ENCODE measurements at places on chromosomes 4 and X.

- no peak for DNase-seq
These were observed 18.9 kb downstream of the GAK start for GRCh38 chr4:913280-913618.

GRCh38 chr4:5710961-5711478 lies at the start of gene EVC:
Gene EVC (plus strand): TSS chr4:5711201. CDS start chr4:5711381, 180 bp downstream.
- no peak for DNase-seq

- DNase-seq: no peak
These were observed 180.0 kb downstream of the SH3KBP1 start for GRCh38 chrX:19707246-19707871.

- DNase-seq: no peak
These were observed 2.2 kb upstream of the FBXL5 start for GRCh38 chr4:15657366-15657765.

- DNase-seq: no peak
These were observed 51.2 kb upstream of the SHISA3 start for GRCh38 chr4:42345962-42346544.

DNA sequence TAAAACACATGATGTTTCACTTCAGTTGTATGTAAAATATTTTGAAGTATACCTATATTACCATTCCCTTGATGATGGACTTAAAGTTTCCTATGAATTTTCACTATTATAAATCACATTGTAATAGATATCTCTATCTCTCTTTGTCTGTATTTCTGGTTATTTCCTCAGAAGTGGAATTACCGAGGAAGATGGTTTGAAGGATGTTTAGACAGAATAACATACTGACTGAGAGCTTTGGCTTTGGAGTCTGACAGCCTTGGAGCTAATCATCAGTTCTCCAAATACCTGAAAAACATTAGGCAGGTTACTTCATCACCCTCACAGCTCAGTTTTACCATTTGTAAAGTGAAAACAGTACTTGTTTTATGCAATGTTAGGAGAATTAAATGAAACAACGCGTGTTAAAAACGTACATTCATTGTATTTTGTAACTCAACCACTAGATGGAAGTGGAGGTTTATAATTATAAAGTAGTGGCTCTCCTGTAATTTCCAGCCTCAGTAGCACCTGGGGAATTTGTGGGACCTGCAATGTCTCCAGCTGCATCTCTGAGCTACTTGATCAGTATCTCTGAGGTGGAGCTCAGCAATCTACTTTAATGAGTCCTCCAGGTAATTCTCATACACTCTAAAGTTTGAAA lies 14.3 kb downstream of the JCHAIN start:
- DNase-seq: peak; percentile 20

GRCh38 chr4:25177147-25177546 lies 16.9 kb upstream of the SEPSECS start:
- no peak for DNase-seq

DNA sequence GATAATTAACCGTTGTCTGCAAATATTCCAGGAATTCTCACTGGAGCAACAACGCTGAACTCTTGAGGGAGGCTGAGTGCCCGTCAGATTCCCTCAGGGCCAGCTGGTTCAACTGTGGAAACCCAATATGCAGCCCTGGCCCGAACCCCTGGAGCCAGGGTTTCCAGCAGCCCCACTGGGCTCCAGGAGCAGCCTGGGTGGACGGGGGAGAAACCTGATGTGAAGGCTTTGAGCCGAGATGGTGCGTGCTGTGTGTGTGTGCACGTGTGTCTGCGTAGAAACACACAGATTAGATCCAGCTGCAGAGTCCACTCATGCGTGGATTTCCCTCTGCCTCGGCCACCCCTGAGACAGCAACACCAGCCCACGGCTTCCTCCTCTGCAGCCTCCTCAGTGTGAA lies 19.4 kb upstream of the SLC25A6 start:
- DNase-seq: no peak

DNA sequence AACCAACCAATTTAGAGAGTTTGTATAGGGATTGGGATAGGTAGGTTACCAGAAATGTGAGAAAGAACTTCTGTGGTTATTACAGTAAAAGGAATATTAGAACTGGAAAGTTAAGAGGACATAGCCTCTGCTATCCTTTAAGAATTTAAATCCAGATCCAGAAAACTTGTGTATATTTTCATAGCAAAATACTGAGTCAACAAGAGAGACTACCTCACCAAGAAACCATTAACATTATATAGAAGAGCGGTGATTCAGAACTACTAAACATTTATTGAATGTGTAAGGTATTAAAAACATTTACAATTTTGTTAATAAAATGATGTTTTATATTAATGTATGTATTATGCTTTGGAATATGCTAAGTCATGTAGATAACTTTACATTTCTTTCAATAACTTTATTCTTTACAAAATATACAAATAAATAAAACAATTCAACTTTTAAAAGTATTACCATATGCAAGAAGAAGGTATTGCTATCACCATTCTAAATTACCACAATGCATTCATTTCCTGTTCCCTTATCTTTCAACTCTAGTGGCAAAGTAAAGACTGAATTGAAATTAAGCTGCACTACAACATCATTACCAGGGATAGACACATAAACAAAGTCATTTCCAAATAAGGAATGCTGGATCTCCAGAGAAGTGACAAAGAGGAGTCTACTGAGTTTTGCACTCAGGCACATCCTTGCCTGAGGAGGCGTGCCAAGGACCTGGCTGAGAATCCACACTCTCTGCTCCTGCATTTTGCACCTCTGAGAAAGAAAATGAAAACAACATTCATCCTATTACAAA lies 6.1 kb upstream of the BDH2 start:
- no peak for DNase-seq

DNA sequence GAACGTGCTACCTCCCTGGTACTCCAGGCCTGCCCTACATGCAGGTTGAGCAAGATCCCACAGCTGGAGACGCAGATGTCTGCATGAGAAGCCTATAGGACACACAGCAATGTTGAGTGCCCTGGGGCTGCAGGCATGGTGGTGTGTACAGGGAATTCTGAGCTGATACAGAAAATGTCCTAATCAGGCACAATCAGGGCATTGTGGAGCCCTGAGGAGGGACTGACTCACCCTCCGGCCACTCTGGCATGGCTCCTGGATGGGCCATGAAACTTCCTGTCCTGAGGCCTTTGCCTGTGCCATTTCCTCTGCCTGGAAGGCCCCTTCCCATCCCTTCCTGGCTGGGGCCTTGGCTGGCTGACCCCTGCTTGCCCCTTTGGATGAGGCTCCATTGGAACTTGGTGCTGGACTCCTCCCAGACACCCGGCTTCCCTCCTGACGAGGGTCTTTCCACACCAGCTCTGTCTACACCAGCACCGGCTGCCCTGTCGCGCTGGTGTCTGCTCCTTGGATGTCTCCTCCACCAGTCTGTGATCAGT lies 16.7 kb upstream of the AFAP1 start:
- no peak for DNase-seq

DNA sequence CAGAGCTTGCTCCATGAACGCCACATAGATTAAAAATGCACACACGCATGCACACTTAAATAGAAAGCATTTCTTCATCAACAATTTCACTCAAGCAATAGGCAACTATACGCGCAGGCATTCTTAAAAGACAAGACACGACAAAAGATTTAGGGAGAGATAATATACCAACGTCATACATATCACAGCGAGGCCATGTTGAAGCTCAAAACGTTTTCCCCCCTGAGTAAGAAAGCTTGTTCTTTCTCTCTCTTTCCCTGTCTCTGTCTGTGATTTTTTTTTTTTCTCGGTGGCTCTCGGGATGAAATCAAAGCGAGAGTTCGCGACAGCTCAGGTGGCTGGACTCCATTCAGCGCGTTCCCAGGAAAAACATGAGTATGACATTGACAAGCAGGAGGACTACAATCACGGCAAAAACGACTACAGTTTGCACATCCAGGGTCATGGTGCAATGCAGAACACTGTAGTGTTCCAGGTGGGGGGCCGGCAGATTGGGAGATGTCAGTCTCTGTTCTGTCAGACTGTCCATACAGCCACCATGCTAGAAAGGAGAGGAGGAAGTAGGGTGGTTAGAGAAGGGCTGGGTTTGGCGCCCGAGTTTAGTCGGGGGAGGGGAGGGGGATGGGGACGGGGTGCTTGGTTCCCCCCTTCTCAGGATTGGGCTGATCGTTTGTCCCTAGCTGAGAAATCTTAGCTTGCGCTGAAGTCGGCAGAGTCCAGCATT lies 30.7 kb downstream of the ARHGEF9 start:
- no peak for DNase-seq

- DNase-seq: no peak
These were observed 46.9 kb downstream of the XIAP start for GRCh38 chrX:123906557-123907316.

GRCh38 chr4:115433491-115433890 lies 320.1 kb upstream of the NDST4 start:
- no peak for DNase-seq

Measured in iPS DF 6.9 (cell line).